Chondrocyte (in vitro differentiated cells): ENCODE measurements at places on chromosomes 11 and 22.

DNA sequence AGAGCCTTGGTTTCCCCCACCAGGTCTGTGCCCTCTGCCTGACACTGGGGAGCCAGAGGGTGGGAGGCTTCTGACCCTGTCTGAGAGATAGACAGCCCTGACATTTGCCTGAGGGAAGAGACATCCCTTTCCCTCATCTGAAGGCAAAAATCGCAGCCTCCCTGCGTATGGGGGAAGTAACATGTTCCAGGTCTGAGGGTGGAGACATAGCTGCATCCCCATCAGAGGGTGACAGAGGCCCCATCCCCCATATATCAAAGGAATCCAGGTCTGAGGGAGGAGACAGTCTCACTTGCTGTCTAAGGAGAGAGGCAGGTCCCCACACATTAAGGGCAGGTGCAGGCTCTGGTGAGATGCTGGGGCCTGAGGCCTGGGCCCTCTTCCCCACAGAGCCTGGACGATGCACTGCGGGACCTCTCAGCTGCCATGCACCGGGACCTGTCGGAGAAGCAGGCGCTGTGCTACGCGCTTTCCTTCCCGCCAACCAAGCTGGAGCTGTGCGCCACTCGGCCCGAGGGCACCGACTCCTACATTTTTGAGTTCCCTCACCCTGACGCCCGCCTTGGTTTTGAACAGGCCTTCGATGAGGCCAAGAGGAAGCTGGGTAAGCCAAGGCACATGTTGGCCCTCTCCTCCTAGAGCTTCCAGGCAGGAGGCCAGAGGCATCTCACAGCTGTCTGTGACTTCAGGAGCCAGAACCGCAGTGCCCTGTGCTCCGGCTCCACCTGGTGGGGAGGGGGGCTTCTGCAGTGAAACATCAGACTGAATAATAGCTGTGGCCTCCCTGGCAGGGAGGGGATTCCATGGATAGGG is 16.1 kb upstream of the RELT start:
- no peak for DNase-seq

DNA sequence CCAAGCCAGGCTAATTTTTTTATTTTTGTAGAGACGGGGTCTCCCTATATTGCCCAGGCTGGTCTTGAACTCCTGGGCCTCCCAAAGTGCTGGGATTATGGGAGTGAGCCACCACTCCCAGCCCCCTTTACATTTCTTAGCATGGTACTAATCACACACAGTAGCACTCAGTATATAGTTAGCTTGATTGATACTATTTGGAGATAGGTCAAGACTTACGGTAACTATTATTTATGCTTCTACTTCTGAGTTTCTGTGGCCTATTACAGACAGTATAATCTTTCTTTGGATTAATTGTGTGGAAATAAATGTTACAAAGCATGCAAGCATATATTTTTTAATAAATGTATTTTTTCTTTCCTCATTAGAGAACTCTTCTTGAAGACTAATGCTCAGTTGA is 192.2 kb downstream of the UVRAG start:
- DNase-seq, result no peak

DNA sequence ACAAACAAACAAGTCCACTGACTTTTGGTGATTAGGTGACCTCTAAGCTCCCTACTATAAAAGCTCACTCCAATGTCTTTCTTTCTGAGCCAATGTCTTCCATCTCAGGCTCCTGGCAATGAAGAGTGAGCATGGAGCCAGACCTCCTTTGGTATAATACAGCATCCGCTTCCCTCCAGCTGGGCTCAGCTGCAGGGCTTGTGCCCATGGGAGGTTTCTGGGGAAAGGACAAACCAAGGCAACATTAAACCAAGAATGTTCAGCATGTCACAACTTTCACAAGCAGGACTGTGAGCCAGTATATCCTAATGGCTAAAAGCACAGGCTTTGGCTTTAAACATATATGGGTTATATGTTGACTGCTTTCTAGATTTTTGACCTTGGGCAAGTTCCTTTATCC is 58.8 kb downstream of the EHF start:
- no peak for DNase-seq

DNA sequence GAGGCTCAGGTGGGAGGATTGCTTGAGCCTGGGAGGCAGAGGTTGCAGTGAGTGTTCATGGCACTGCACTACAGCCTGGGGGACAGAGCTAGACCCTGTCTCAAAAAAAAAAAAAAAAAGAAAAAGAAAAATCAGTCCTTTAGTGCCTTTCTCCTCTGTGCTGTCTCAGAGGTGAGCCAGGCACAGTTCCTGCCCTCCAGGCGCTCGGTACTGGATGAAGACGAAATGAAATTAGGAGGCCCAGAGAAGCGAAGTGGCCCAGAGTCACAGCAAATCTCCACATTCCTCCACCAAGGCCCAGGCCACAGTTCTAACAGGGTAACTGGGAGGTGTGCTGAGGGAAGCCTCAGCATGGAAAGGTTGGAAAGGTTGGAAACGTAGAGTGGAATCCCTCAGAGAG is 4.9 kb downstream of the PLEKHB1 start:
- DNase-seq, result no peak

DNA sequence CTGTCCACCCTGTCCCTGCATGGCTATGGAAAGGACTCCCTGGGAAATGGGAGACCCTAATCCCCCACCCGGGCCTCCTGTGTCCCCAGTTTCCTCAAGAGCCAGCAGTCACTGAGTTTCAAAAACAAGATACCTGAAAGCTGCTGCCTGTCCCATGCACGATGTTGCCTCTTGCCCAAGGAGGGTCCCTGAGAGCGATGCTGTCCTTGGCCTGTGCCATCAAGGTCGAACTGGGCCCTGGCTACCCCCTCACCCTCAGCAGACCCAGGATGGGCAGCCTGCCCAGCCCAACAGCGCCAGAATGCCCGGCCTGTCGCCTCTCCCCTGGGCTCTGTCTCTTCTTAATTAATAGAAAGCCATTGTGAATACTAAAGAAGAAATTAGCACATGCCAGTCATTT is 104.5 kb upstream of the LMO1 start:
- peak; percentile 68 for DNase-seq

GRCh38 chr11:10722307-10722706 is 28.7 kb upstream of the CTR9 start:
- DNase-seq, result no peak

GRCh38 chr11:119509282-119509841 is 86.4 kb upstream of the THY1 start:
- DNase-seq, result no peak

DNA sequence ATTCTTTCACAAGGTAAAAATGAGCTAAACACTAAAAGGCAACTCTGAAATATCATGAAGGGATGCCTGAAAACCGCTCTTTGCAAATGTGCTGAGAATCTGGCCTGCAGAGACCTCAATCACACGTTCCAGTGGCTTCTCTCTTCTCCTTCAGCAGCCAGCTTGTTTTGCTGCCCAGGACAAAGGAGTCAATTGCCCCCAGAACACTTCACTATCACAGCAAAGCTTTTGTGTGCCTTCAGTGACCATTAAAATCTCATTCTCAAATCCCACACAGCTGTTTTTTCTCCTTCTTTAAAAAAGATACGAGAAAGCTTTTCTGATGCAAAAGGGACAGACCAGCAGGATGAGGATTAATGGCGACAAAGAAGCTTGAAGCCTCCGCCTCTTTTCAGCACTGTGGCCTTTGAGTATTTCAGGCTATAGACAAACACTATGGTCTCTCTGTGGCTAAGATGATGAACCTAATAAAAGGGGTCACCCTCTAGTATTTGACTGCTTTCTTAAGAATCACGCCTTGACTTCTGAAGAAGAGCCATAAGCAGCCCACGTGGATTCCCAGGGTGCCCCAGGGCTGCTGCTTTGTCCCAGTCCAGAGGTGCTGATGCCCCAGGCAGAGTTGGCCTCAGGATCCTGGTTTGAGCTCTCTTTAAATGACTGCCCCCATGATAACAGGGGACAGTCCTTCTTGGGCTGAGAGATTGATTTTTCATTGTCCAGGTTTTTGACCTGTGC is 33.4 kb upstream of the NRIP3 start:
- DNase-seq, result no peak

GRCh38 chr11:20178976-20179375 is 18.7 kb upstream of the DBX1 start:
- DNase-seq, result no peak

GRCh38 chr11:95711945-95712221 is 77.7 kb downstream of the FAM76B start:
- no peak for DNase-seq

- no peak for DNase-seq
Observed at GRCh38 chr22:24683691-24684090, 80.7 kb downstream of the GGT1 start.

DNA sequence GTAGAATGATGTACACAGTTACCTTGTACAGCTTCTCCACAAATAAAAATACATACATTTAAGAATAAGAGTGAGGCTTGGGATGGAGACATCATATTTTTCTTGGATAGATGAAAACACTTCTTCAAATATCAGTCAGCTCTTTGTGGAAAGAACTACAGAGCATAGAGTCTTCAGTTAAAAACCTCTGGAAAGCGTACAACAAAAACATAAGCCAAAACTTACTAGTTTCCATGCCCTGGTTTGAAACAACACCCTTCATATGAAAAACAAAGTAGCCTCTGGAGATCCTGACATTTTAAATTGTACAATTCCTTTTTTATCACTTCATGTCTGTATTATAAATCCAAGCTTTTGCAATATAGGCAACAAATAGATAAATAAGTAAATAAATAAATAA is 7.0 kb upstream of the CEP126 start:
- no peak for DNase-seq

DNA sequence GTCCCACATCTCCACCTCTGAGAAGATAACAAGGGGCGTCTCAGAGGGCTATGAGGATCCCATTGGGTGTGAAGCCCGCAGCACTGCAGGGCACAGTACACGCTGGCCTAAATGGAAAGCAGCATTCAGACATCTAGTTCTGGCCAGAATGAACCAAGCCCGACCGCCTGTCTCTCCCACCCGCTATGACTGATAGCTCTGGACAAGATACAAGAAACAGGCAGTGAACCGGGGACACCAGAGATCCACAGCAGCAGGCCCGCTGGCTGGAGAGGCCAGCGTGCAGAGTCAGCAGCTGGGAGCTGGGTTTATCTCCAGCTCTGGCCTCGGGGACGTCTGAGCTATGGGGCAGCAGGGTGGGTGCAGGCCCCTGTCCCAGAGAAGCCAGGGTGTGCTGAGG is 9.6 kb downstream of the CERK start:
- no peak for DNase-seq

- DNase-seq, result no peak
Observed at GRCh38 chr11:22785251-22785650, 44.4 kb downstream of the SVIP start.

- DNase-seq, result no peak
Observed at GRCh38 chr22:38737302-38738060, 18.3 kb downstream of the SUN2 start.

GRCh38 chr11:68840661-68841653 is 759 bp downstream of the CPT1A start:
- DNase-seq, result no peak

- DNase-seq, result peak; percentile 24
Observed at GRCh38 chr22:50713571-50714056, 24.4 kb upstream of the ACR start.

- peak; percentile 93 for DNase-seq
Observed at GRCh38 chr11:46352063-46352841, 5.0 kb downstream of the DGKZ start.

GRCh38 chr11:62712276-62712812 is 4.9 kb downstream of the GNG3 start:
- no peak for DNase-seq

- DNase-seq, result no peak
Observed at GRCh38 chr11:57330029-57330428, 5.3 kb upstream of the TNKS1BP1 start.

DNA sequence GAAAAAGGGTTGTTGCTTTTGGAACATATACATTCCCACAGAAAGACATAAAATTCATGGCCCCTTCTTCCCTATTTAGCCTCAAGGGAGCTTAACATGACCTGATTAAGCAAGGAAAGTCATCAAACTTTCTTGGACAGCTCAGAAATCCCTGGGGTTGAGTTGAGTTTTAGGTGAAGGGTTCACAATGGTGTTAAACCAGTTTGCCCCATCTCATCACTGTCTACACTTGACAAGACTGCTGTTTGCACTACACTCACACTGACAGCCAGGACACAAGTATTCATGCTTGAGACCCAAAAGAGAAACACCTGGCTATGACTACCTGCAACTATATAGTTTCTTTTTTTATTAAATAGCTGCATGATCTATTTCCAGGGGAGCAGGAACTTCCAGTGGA is 209.8 kb upstream of the TMEM45B start:
- no peak for DNase-seq

GRCh38 chr22:45210174-45210573 is 30.5 kb downstream of the KIAA0930 start:
- peak; percentile 71 for DNase-seq

- DNase-seq, result no peak
Observed at GRCh38 chr11:26762089-26762488, 40.2 kb upstream of the SLC5A12 start.

DNA sequence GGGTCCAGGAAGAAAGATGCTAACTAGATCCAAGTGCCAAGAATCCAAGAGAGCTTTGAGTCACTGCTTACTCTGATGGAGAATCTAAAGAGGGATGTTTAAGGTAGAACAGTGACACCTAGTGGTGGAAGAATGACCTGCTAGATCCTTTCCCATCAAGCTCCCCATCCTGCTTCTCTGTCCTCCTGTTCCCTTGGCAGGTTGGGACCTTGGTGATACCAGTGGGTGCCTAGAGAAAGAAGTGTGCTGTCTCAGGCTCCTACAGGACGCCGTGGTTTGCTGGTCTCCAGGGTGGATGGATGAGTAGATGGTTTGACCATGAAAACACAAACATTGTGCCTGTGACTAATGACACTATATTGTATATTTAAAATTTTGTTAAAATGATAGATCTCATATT is 383.7 kb downstream of the TMEM135 start:
- no peak for DNase-seq

- no peak for DNase-seq
Observed at GRCh38 chr11:101397979-101398378, 185.8 kb downstream of the TRPC6 start.

DNA sequence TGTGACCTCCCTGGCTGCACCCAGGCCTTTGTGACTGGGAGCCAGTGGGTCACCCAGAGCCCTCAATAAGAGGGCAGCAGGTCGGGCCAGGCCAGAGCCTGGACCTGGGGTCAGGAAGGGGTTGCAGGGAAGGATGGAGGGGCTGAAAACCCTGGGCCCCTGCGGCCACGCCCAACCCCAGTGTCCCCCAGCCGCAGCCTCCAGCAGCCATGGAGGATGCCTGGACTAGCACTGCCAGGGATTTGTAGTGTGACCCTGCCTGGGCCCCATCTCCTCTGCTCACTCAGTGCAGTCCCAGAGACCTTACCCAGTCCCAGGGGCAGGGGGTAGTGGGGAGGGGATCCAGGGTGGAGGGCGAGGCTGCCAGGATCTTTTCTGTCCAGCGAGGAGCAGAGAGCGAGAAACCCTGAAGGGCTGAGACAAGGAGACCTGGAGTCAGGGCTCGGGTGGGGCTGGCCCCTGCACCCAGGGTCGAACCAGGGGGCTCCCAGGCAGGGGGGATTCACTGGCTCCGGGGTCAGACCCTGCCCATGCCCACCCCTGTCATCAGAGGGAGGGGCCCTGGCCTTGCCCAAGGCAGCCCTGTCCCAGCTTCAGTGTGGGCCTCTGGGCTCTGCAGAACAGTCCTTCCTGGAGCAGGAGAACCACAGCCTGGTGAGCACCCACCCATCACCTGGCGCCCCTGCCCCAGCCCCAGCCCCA is 187.5 kb downstream of the IGLL1 start:
- no peak for DNase-seq

- peak; percentile 84 for DNase-seq
Observed at GRCh38 chr22:24181088-24181995, at the start of gene SUSD2. TSS of gene SUSD2 (plus strand) at chr22:24181487. CDS start at chr22:24181520, 33 bp downstream.
